Activated CD8-positive, alpha-beta memory T cell treated with anti-CD3 and anti-CD28 coated beads for 1 hour (primary cell): ENCODE measurements at places on chromosomes 1 and 21.

GRCh38 chr1:236942431-236942830, 61.8 kb downstream of the MT1HL1 start:
- no peak for DNase-seq

DNA sequence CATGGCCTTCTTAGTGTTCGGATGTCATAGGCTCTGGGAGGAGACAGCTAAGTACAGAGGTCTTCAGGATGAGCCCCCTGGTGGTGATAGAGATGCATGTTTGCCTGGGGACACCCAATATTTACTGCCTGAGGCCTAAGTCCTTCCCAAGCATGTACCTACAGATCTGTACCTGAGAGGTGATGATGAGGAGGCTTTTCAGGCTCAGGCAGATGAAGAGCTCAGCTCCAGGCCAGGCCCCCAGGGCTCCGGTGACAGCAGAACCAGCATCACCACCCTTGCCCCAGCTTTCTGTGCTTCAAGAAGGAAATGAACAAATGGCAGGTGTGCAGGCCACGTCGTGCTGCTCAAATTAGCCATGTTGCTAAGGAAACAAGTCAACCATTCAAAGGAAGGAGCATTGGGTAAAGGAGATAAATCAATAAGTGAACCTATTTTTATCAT, 21.1 kb downstream of the CACNA1E start:
- no peak for DNase-seq

DNA sequence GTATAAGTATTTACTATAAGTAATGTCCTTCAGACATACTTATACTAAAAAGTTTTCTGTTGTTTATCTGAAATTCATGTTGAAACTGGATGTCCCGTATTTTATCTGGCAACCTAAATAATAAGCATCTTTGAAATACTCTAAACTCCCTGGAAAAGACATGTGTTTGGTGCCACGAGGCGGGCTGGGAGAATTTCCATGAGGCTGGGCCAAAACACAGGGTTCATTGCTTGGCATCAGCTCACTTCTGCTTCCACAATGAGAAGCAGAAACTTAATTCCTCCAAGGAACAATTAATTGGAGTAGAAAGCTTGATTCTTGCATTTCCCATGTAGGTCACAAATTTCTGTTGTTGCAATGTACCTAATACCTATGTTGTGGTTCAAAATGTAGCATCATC, 110.2 kb downstream of the PSMG1 start:
- no peak for DNase-seq

- DNase-seq: peak; percentile 59
These were observed 2.9 kb downstream of the LMO4 start for GRCh38 chr1:87331365-87332241.

DNA sequence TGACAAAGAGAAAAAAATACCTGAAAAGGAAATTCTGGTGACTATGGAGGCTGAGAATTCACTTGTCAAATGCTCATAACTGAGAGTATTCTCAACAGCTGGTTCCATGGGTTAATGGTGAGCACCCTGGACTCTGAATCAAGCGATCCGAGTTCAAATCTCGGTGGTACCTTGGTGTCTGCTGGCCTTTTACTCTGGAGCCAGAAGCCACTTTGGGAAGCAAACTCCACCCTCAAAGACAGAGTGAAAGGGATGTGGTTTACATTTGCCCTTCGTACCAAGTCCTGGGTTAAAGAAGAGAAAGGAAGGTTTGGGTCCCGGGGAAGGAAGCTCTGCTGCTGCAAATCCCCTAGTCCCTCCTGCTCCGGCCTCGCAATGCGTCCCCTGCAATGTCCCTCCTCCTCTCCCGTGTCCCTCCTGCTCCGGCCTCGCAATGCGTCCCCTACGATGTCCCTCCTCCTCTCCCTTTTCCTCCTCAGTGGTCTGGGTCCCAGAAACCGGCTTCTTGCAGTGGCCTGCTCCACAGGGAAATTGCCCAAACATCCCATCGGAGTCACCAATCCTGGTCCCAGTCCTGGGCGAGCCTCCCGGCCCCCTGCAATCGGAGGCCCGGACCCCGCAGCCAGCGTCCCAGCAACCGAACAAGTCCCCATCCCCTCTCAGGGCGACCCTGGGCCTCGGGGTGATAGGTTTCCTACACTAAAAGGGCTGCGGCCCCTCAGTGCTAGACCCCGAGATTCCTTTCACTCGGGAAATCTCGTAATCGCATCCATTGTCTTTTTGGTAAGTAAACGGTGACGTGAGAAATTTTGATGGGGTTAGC, 129.4 kb downstream of the PPIAL4G start:
- no peak for DNase-seq

GRCh38 chr1:206411321-206411720, 59.0 kb upstream of the IKBKE start:
- DNase-seq: no peak

DNA sequence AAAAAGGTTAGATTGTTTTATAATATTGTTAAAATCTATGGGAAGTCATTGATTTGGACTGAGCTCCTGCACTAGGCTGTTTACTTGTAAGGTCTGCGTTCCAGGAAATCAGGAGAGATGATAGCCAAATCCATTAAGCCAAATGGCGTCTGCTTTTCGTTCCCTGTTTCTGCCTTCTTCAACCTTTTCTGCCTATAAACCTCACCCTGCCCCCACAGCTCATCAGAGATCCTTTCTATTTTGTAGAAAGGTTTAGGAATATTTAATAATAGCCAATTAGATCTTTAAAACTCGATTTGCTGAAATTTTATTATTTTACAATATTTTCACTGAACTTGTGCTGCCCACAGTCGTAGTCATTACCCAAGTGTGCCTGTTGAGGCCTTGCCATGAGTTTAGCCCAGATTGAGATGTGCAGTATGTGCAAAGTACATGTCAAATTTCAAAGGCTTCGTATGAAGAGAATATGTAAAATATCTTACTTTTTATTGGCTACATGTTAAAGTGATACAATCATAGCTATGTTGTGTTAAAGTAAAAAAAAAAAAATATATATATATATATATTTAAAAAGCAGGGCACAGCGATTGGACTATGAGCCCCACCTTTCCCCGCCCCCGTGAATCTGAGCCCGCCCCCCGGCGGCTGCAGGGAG, 444 bp upstream of the IARS2 start:
- DNase-seq: no peak

DNA sequence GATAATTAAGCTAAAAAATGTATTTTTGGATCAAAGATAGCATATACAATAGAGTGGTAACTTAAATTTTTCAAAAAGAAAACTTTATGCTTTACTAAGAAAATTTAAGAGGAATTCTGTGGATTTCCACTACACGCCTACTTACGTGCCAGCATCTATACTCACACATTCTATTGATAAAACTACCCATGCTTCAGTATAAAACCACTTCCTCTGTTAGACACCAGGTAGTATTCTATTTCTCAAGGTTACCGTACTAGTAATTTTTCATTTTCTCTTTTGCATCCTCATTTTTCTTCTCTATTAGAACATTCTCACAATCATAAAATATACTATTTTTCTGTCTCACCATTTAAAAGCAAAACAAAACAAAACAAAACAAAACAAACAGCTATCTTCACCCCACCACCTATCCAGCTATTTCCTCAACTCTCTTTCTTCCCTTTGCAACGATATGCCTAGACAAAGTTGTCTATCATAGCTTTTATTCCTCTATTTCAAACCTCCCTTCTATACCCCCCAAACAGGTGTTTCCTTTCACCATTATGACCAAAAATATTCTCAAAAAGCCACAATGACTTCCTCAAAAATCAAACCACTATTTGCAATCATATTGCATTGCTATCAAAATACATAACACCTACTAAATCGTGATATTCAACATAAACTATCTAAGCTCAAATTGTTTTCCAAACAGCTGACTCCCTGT, 1652.0 kb downstream of the MRPL39 start:
- no peak for DNase-seq

DNA sequence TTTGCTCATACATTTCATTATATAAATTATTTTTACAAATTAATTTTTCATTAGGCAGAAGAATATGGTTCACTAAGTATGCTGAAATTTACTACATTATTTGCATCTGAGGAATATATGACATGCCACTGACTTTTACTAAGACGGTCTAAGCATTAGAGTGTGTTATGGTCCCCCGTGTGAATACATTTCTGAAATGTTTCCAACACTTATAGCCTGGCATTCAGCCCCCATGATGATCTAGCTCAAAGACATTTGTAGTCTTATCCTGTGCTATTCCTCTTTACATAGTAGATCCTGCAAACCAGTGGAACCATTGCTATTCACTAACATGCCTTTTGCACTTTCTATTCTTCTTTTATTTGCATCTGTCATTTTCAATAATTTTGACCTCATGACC, 1878.0 kb downstream of the MRPL39 start:
- no peak for DNase-seq

- DNase-seq: no peak
These were observed 54.1 kb upstream of the POFUT2 start for GRCh38 chr21:45341779-45342178.

DNA sequence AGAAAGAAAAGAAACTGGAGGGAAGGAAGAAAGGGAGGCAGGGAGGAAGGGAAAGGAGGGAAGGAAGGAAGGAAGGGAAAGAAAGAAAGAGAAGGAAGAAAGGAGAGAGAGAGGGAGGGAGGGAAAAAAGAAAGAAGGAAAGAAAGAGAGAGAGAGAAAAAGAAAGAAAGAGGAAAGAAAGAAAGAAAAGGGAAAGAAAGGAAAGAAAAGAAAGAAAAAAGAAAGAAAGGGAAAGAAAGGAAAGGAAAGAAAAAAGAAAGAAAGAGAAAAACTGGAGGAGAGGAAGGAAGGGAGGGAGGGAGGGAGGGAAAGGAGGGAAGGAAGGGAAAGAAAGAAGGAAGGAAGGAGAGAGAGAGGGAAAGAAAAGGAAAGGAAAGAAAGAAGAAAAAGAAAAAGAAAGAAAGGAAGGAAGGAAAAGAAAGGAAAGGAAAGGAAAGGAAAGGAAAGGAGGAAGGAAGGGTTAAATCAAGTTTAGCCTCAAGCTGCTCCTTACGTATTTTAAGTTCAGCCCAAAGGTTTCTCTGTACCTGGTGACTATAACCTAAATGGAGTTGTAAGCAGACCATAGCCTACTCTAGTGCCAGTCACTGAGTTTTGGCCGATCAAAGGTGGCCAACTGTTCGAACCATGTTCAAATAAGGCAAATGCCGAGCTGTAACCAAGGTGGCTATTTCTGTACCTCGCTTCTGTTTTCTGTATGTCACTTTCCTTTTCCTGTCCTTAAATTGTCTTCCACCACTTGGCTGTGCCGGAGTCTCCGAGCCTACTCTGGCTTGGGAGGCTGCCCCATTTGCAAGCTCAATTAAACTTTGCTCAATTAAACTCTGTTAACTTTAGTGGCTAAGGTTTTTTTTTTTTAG, 37.8 kb upstream of the TMPRSS2 start:
- DNase-seq: no peak

GRCh38 chr1:23004112-23004511, 11.5 kb downstream of the TEX46 start:
- DNase-seq: no peak

DNA sequence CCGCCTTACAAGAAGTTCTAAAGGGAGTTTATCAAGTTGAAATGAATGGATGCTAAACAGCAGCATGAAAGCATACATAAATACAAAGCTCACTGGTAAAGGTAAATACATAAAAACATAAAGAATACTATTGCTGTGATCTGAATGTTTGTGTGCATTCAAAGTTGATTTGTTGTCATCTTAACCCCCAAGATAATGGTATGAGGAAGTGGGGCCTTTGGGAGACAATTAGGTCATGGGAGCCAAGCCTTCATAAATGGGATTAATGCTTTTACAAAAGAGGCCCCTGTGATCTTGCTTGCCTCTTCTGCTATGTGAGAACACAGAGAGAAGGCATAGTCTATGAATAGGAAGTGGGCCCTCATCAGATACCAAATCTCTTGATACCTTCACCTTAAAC, 209.0 kb upstream of the SAMSN1 start:
- DNase-seq: no peak

DNA sequence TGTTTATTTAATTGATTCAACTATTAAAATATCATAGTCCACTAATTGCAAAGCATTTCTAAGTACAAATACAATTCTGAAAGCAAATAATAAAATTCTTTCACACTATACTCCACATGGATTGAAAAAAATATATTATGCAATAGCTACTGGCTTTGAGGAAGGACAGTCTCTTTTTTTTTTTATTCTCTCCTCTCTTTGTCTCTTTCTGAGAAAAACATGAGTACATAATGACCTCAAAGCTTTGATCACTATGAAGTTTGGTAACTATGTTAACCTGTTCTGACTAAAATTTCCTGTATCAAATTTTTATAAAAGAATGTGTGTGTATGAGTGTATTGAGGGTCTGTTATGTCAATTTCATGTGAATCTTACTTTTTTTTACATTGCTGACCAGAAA, 96.2 kb downstream of the RGS2 start:
- no peak for DNase-seq

DNA sequence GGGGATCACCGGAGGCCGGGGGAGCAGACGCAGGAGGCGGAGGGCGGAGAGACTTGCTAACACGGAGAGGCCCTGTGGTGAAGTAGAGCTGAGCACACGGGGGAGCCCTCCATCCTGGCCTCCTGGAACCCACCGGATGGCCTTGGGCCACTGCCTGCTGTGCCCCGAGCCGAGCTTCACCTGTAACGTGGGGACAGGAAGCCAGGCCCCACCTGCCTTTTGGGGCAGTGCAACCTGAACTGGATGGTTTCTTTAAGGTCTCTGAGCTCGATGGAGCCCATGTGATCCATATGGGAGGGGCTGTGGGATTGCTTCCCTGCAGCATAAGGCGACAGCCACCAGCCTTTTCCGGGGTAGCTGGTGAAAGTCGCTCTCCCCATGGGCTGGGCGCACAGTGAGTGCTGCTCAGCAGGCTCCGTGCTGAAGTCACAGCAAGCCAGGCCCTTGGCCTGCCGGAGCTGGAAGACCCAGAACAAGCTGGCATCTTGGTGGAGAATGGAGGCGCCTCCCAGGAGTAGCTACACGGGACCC, 35.8 kb downstream of the TFF3 start:
- DNase-seq: no peak

DNA sequence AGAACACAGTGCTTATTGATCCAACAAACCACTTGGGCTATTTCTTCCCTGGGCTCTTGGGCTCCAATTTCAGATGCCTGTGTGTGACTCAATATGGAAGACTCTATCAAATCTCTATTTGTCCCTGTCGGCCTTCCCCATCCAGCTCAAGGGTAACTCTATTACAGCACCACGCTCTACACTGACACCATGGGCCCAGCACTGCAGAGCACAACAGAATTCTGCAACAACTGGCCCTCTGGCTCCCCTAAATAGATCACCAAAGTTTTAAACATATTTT, 51.7 kb downstream of the CAPZB start:
- DNase-seq: no peak

- no peak for DNase-seq
These were observed 111.7 kb downstream of the GLUL start for GRCh38 chr1:182279724-182280503.
